ENCODE measurements at places on chromosomes 4 and X. TPM values are rescaled to one million over a fixed set of nuclear protein-coding genes. Genes with fewer than 3 reads are reported as not detected.

The GLUD2 gene
- total RNA-seq = 8.1 TPM

The LNX1 gene
- 4.8 TPM for total RNA-seq

- no peak overlapping the region for H3K4me3 ChIP-seq
- H3K27ac ChIP-seq = no peak overlapping the region
- no peaks in the 10 kb centered on the region for H3K36me3 ChIP-seq
- no peaks in the 10 kb centered on the region for H3K27me3 ChIP-seq
These were observed 1577.7 kb upstream of the TENM3 start for GRCh38 chr4:180665481-180665880.

DNA sequence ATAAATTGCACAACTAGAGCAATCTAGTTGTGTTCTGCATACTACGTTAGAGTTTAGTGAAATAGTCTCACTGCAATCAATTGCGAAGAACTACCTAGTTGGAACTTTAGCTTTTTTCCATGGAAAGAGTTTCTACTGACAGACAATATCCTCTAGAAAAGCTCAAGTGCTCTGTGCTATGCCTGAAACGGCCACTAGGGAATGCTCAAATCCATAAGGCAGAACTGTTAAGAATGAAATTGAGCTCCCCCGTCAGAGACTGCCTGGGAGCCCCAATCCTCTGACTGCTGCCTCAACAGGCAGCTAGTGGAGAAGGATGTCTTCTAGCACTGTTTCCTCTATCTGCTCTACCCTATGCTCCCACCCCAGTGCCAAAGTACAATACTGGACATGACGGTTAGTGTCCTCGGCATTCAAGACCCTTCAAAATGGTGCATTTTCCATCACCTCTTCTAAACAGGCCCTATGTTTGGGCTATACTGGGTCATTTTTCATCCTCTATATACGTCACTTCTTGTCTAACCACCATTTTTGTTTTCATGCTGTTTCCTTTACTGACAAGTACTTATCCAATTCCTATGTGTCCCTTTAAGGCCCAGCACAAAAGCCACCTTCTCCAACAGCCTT lies 35.3 kb downstream of the FRMD7 start:
- H3K4me3 ChIP-seq = no peak overlapping the region
- H3K27ac ChIP-seq = no peak overlapping the region
- DNase-seq = peak; percentile 38
- no peaks in the 10 kb centered on the region for H3K36me3 ChIP-seq
- peaks cover 6% of the 10 kb centered on the region for H3K27me3 ChIP-seq

DNA sequence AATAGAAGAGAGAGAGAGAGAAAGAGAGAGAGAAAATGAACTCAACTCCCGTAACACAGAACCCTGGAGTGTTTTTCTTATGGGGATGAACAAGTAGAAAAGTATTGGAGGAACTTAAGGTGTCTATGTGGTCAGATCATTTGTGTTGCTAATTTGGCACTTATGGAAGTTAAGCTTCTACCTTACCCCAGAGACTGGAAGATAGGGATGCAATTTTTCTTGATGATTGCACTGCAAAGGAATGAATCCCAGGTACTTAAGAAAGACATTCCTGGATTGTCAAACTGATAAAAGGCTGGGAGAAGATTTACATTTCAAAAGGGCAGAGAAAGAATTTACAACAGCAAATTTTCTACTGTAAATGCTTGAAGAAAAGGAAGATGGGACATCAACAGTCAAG lies 57.2 kb downstream of the MAP9 start:
- no peaks in the 10 kb centered on the region for H3K27me3 ChIP-seq
- no peaks in the 10 kb centered on the region for H3K4me1 ChIP-seq
- no peak overlapping the region for H3K4me3 ChIP-seq
- H3K27ac ChIP-seq = no peak overlapping the region

All from tibial nerve (tissue), 4 donors.